ENCODE measurements at places on chromosomes 7 and 10.

DNA sequence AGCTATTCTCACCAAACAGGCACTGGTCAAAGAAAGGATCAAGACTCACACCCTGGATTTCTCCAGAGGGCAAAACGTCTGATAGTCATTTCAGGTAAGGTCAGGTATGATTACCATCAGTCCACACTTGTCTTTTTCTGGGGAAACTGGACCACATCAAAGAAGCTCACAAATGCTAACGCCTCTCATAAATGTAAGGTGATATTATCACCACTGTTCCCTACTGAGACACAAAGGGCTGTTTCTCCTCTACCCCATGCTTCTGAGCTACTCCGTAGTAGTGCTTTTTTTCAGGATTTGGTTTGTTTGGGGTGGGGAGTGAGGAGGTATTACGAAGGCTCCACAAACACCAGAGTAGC is 51.6 kb downstream of the CREB3L2 start:
- DNase-seq, result no peak

- DNase-seq, result no peak
Observed at GRCh38 chr10:66942407-66942806, 16.6 kb downstream of the LRRTM3 start.

GRCh38 chr10:71359364-71360046 is 37.2 kb upstream of the CDH23 start:
- no peak for DNase-seq

DNA sequence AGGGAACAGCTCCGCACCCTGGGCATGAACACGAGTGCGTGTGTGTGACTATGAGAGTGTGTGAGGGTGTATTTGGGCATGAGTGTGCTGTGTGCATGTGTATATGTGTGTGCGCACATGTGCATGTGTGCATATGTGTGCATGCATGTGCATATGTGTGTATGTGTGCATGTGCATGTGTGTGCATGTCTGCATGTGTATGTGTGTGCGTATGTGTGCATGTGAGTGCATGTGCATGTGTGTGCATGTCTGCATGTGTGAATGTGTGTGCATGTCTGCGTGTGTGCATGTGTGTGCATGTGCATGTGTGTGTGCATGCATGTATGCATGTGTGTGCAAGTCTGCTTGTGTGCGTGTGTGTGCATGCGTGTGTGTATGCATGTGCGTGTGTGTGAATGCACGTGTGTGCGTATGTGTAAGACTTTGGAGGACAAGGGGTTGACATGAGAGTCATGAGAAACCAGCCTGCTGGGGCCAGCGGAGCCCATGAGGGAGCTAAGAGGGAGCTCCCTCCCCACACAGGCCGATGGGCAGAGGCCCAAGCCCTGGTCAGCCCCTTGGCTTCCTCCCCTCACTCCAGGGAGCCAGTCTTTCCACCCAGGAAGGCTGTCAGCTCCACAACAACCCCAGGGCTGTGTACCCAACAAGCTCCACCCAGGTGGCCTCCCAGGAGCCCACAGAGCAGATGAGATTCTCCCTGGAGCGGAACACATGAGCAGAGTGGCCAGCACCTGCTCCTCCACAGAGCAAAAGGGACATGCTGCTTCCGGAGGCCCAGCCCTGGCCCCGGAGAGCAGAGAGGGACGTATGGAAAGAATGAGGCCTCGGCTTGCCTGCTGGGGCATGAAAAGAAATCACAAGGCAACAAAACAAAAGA is 142.5 kb upstream of the PPP2R2D start:
- DNase-seq, result no peak

DNA sequence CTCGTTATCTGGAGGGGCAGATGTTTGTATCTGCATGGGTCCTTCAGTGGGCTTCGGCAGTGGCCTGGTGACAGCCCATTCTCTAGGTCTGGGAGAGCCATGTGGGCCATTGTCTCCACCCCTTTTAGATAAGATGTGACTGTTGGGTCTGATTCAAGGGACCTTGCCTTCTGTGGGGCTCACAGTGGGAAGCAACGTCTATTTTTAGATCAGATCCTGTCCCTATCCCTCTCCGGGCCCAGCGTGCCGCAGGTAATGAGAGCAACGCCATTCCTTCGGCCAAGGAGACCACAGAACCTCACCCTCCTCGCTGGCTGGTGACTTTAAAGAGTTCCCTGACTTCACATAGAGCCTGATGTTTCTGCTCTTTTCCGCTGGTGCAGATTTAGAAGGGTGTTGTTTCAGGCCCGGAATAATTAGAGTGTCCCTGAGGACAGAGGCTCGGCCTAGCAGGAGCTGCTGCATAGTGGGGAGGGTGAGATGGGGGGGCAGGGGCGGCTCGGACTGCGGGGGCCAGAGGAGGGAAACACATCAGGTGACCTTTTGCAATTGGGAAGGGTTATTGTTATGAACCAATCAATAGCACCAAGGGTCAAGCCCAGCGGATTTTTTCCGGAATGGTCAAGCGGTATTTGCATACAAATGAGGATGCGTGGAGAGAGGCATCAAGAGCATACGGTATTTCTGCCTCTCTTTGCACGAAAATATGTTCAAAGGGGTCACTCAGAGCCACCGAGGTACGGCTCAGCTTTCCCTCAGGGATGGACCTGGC is 503.0 kb upstream of the FOXK1 start:
- DNase-seq, result no peak
